ENCODE measurements at places on chromosomes 13 and 19. TPM values are rescaled to one million over a fixed set of nuclear protein-coding genes. Genes with fewer than 3 reads are reported as not detected.

IL17D gene
- not detected for total RNA-seq

CACNG7 gene
- total RNA-seq = not detected

KRTDAP gene
- not detected for total RNA-seq

ZNF700 gene
- total RNA-seq = 4.4 TPM

NLRP4 gene
- total RNA-seq = not detected

GFY gene
- not detected for total RNA-seq

KLHL1 gene
- total RNA-seq = not detected

C19orf67 gene
- total RNA-seq = not detected

OR7G3 gene
- total RNA-seq = not detected

RNF113B gene
- total RNA-seq = not detected

DNA sequence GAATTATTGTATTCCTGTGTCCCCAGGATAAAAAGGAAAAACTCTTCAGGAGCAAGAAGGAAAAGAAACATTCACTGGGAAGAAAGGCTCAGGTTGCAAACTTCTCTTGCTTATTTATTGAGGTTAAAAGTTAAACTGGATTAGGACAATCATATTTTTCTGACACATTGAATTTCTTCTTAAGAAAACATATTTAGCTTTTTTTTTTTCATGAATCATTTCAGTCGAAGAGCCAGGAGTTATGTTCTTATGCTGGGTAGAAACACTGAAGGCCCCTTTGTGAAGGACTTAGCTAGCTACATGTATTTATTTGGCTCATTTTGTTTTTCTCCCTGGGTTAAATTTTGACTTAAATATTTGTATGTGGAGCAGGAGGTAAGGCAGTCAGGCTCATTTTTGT, 434.0 kb downstream of the KLF5 start:
- H3K27me3 ChIP-seq = no peaks in the 10 kb centered on the region
- H3K4me3 ChIP-seq = no peak overlapping the region
- no peaks in the 10 kb centered on the region for H3K36me3 ChIP-seq
- H3K27ac ChIP-seq = no peak overlapping the region
- no peaks in the 10 kb centered on the region for H3K4me1 ChIP-seq

- H3K4me1 ChIP-seq = peaks cover 6% of the 10 kb centered on the region
- peak overlapping the region; percentile 51 for H3K4me3 ChIP-seq
- no peaks in the 10 kb centered on the region for H3K36me3 ChIP-seq
- no peak overlapping the region for H3K27ac ChIP-seq
- H3K27me3 ChIP-seq = peaks cover 41% of the 10 kb centered on the region
Measured at GRCh38 chr19:29527500-29528328, 1.9 kb downstream of the VSTM2B start.

DNA sequence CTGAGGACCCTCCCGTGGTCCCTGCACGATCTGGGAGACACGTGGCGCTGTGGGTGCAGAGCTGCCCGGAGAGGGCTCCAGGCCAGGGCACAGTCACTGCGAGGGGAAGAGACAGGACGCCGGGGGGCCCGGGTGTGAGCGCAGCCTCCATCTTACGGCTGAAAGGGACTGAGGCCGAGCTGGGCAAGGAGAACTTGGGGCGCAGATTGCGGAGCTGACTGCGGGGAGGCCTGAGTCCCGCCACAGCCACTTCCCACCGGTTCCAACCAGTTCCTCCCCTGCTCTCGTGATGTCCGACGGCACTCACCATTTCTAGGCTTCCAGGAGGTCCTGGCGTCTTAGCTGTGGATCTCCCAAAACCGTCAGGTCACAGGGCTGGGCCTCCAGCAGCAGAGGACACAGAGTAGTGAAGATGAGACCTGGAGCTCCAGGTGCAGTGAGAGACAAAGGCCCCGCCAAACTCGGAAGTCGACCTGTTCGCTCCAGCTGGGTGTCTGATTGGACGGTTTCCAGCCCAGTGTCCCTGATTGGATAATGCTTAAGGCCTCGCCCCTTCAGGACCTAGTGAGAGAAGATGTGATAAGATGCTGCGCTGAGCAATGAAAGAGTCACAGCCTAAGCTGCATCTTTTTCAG, 4.8 kb upstream of the ZNF253 start:
- H3K27ac ChIP-seq = no peak overlapping the region
- no peaks in the 10 kb centered on the region for H3K4me1 ChIP-seq
- H3K27me3 ChIP-seq = no peaks in the 10 kb centered on the region
- H3K36me3 ChIP-seq = no peaks in the 10 kb centered on the region
- peak overlapping the region; percentile 46 for H3K4me3 ChIP-seq

GRCh38 chr13:53545340-53545941, 516.8 kb downstream of the OLFM4 start:
- H3K27me3 ChIP-seq = no peaks in the 10 kb centered on the region
- H3K4me3 ChIP-seq = no peak overlapping the region
- no peak for DNase-seq
- H3K36me3 ChIP-seq = no peaks in the 10 kb centered on the region

GRCh38 chr19:33387351-33388230, 14.1 kb downstream of the CEBPG start:
- DNase-seq = peak; percentile 61
- no peak overlapping the region for H3K4me3 ChIP-seq
- H3K27me3 ChIP-seq = no peaks in the 10 kb centered on the region
- peaks cover 18% of the 10 kb centered on the region for H3K4me1 ChIP-seq
- H3K36me3 ChIP-seq = peaks cover 30% of the 10 kb centered on the region

DNA sequence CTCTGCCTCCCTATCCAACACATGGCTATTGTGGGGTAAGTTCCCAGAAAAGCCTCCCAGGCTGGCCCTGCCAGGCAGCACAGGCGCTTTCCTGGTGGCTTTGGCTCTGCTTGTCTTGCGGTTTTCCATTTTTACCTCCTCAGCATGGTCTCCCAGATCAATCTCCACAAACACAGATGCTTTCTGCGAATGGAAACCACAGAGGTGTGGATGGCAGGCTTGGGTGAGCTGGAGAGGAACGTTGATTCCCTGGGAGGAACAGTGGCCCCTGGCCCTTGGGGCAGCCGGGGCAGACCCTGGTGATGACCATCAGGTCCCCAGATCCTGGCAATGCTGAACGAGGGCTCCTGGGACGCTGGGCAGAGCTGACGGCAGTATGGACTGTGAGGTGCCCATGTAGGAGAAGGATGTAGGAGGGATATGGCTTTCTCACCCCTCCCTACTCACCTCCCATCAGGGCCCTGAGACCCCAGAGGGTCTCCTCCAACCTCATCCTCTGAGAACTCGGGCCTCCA, 6.6 kb downstream of the C13orf46 start:
- no peak overlapping the region for H3K4me3 ChIP-seq
- H3K27ac ChIP-seq = no peak overlapping the region
- H3K4me1 ChIP-seq = peaks cover 11% of the 10 kb centered on the region
- no peak for DNase-seq
- H3K36me3 ChIP-seq = no peaks in the 10 kb centered on the region
- no peaks in the 10 kb centered on the region for H3K27me3 ChIP-seq

GRCh38 chr19:14563590-14563926, 8.3 kb downstream of the NDUFB7 start:
- H3K4me1 ChIP-seq = peaks cover 24% of the 10 kb centered on the region
- DNase-seq = no peak
- H3K27ac ChIP-seq = no peak overlapping the region
- H3K27me3 ChIP-seq = no peaks in the 10 kb centered on the region
- no peak overlapping the region for H3K4me3 ChIP-seq

DNA sequence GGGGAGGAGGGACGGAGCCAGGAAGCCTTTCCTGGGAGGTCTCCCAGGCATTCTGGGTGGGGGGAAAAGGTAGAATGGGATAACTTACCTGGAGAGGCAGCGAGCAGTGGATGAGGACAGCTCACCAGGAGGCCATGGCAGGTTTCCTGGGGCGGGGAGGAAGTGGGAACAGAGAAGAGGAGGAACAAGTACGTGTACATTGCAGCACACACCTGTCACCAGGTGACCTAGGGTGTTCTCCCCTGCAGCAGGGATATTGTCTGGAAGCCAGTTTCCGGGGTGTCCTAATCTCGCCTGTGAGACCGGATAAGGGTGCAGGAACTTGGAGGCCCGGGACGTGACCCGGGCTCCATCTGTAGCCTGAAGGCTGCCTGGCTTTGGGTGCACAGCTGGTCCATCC, at the start of gene FUT3:
TSS of gene FUT3 (minus strand) at position 148 of the 400 bp plus-strand sequence.
- H3K27me3 ChIP-seq = no peaks in the 10 kb centered on the region
- no peak within 1 kb of the TSS for H3K27ac ChIP-seq
- no peaks in the 10 kb centered on the region for H3K4me1 ChIP-seq
- DNase-seq = no peak
- no peak within 1 kb of the TSS for H3K4me3 ChIP-seq
- no peaks in the 10 kb centered on the region for H3K36me3 ChIP-seq

DNA sequence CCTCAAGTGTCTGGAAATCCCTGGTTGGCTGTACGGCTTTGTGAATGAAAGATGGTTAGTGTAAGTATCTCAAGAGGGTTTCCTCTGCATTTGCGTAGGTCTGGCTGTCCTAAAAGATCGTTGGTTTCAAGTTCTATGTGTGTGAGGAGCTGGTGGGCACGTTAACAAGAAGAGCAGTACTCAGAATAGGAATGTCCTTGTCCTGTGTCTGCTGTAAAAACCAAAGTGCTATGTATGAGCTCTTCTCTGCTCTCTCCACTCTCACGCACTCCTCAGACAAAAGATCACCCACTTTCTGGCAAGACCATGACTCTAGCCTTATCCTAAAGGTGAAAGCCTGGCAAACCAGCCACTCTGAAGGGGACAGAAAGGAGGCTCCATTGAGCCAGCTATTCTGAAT, 39.1 kb downstream of the USP12 start:
- H3K4me1 ChIP-seq = peaks cover 16% of the 10 kb centered on the region
- H3K27ac ChIP-seq = no peak overlapping the region
- no peaks in the 10 kb centered on the region for H3K36me3 ChIP-seq
- H3K27me3 ChIP-seq = no peaks in the 10 kb centered on the region

DNA sequence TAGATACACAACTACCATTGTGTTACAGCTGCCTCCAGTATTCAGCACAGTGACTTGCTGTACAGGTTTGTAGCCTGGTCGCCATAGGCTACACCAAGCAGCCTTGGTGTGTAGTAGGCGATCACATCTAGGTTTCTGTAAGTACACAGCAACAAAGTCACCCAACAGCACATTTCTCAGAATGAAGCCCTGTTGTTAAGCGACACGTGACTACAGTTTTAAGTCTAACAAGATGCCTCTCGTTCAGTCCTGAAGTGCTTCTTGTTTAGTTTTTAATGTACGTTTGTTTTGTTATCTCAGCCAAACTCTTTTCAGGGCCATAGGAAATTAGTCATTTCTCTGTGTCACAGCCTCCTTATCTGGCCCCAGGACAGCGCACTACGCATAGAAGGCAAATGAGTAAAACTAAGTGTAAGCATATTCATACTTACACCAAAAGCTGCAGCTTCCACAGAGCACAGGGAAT, 50.0 kb upstream of the GPR183 start:
- no peaks in the 10 kb centered on the region for H3K27me3 ChIP-seq
- H3K36me3 ChIP-seq = no peaks in the 10 kb centered on the region
- no peak overlapping the region for H3K27ac ChIP-seq
- no peaks in the 10 kb centered on the region for H3K4me1 ChIP-seq

DNA sequence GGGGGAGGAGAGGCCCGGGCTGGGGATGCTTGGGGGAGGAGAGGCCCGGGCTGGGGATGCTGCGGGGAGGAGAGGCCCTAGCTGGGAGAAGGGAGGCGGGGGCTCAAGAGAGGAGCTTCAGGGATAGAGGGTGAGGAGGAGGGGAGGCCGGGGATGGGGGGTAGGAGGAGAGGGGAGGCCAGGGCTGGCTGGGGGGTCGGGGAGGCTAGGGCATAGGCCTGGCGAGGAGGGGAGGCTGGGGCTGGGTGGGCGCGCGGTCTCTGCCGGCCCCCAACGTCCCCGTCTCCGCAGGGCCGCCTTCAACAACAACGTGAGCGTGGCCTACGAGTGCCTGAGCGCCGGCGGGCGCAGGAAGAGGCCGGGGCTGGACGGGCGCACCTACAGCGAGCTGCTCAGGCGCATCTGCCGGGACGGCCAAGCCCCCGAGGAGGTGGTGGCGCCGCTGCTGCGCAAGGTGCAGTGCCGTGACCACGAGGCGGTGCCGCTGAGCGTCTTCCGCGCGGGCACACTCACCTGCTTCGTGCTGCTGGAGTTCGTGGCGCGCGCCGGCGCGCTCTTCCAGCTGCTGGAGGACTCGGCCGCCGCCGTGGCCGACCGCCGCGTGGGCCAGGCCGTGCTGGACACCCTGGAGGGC, 11.4 kb downstream of the TPGS1 start:
- H3K4me1 ChIP-seq = no peaks in the 10 kb centered on the region
- H3K4me3 ChIP-seq = no peak overlapping the region
- peaks cover 16% of the 10 kb centered on the region for H3K36me3 ChIP-seq
- H3K27me3 ChIP-seq = no peaks in the 10 kb centered on the region
- H3K27ac ChIP-seq = no peak overlapping the region

- peak; percentile 80 for DNase-seq
- no peak overlapping the region for H3K4me3 ChIP-seq
- no peaks in the 10 kb centered on the region for H3K27me3 ChIP-seq
- no peaks in the 10 kb centered on the region for H3K4me1 ChIP-seq
- peak overlapping the region; percentile 74 for H3K27ac ChIP-seq
Measured at GRCh38 chr19:48926909-48927308, 6.6 kb upstream of the DHDH start.

- DNase-seq = no peak
- peaks cover 5% of the 10 kb centered on the region for H3K36me3 ChIP-seq
- no peaks in the 10 kb centered on the region for H3K4me1 ChIP-seq
- no peaks in the 10 kb centered on the region for H3K27me3 ChIP-seq
Measured at GRCh38 chr13:32728327-32728726, 142.1 kb downstream of the PDS5B start.

- no peak overlapping the region for H3K27ac ChIP-seq
- DNase-seq = no peak
- H3K27me3 ChIP-seq = no peaks in the 10 kb centered on the region
- no peaks in the 10 kb centered on the region for H3K36me3 ChIP-seq
Measured at GRCh38 chr13:34420702-34421346, 521.2 kb upstream of the NBEA start.

- no peaks in the 10 kb centered on the region for H3K4me1 ChIP-seq
- no peak overlapping the region for H3K4me3 ChIP-seq
- H3K36me3 ChIP-seq = no peaks in the 10 kb centered on the region
Measured at GRCh38 chr19:277131-277530, 14.1 kb downstream of the PLPP2 start.

DNA sequence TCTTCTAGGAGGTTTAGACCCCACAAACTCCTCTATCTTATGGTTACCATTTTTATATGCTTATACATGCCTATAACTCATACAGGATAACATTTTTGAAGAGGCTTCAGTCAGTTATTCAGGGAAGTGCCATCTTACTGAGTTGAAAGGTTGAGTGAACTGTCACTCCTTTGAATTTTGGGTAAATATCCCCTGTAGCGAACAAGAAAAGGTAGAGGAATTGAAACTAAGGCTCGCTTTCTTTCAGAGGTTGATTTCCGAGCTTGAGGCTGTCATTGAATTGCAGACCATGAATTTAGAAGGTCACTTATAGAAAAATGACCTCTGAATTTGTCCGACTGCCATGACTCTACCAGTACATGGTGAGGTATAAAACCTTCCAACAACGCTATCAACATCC, 35.1 kb downstream of the MICU2 start:
- H3K4me3 ChIP-seq = no peak overlapping the region
- H3K36me3 ChIP-seq = peaks cover 16% of the 10 kb centered on the region
- no peaks in the 10 kb centered on the region for H3K27me3 ChIP-seq
- no peak for DNase-seq
- H3K4me1 ChIP-seq = no peaks in the 10 kb centered on the region
- no peak overlapping the region for H3K27ac ChIP-seq
